ENCODE measurements at places on chromosomes 12 and 14.

DNA sequence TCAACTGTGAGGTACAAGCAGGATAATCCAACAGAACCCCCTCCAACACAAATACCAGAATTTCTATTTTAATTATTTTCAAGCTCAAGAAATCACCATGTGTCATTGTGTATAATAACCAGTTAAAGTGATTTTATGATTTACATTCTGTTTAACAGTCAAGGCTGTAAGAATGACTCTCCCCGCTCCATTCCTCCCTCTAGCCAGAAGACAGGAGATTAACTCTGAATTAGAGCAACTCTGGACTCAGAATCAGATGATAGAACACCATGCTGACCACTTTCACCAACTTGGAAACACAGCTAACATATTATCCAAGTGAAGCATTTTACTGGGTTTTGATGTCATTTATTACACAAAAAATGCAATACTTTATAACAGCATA, 71.9 kb downstream of the ATP2B1 start:
- no peak for DNase-seq

DNA sequence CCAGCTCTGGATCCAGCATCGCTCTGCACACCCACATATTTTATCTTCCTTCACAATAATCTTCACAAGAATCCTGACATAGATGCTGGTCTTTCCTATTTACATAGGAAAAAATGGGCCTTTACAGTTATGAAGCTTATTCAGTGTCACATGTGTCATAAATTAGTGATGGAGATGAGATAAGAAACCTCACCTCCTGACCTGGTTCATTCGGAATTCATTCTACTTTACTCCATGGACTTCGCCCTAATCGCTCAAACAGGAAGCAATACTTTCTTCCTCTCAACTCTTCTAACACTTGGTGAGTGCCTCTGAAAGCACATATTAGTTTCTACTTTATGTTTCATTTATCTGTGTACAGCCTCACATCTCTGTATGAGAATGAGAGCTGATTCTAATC, 12.0 kb upstream of the SINHCAF start:
- DNase-seq, result no peak

- no peak for DNase-seq
Measured at GRCh38 chr14:92945544-92945943, 22.6 kb downstream of the CHGA start.

DNA sequence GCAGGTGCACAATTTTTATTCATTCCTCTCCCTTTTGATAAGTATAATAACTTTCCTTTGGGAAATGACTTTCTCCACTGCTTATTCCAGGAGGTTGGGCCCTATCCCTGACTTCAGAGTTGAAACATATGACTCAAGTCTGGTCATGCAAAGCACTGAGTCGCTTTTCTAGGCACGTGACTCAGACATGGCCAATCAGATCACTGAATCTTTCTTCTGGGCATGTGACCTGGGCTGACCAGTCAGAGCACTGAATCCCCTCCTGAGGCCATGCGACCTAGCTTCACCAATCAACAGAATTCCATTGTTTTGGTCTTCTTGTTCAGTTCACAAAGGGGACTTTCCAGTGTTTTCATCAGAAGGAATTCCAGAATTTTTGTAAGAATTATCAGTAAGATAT, 377.1 kb upstream of the KITLG start:
- no peak for DNase-seq

DNA sequence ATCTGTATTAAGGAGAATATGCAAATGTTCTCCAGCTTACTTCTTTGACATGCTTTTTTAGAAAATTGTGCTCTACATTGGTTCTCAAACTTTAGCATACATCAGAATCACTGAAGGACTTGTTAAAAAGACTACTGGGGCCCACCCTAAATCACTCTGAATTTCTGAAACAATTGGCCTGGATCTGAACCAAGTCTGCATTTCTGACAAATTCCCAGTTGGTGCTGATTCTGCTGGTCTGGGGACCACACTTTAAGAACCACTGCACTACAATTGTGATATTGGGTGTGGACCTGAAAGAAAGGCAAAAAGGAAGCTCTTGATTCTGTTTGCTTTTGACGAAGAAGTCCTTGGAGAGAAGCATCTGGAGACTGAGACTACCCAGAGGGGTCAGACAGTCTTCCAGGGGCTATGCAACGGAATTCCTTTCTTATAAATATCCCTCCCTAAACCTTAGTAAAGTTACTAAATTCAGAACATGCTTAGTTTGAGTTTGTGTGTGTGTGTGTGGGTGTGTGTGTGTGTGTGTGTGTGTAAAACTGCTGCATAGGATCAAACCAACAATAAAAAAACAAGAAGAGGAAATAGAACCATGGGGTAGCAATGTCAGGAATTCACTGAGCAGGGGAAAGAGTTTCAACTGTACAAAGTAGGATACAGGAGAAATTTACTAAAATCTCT, 36.8 kb downstream of the EAPP start:
- DNase-seq, result no peak

DNA sequence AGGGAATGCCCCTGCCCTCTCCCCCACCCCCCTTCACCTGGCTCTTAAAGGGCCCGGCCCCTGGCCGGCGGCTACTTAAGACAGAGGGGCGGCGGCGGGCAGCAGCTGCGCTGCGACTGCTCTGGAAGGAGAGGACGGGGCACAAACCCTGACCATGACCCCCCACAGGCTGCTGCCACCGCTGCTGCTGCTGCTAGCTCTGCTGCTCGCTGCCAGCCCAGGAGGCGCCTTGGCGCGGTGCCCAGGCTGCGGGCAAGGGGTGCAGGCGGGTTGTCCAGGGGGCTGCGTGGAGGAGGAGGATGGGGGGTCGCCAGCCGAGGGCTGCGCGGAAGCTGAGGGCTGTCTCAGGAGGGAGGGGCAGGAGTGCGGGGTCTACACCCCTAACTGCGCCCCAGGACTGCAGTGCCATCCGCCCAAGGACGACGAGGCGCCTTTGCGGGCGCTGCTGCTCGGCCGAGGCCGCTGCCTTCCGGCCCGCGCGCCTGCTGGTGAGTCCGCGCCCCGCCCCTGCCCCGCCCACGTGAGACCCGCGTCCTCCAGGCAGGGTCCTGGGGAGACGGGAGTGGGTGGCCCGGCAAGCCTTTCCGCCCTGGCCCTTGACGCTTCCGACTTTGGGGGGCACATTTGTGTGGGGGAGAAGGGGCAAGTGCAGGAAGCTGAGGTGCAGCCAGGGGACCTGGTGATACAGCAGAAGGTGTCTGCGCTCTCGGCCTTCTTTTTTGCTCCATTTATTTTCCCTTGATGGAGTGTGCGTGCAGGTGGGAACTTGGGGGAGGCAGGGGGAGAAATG, at the start of gene IGFBP6:
IGFBP6 (plus strand) TSS at position 104 of the 790 bp plus-strand sequence; CDS start at position 155, 51 bp downstream.
- DNase-seq, result peak; percentile 3

DNA sequence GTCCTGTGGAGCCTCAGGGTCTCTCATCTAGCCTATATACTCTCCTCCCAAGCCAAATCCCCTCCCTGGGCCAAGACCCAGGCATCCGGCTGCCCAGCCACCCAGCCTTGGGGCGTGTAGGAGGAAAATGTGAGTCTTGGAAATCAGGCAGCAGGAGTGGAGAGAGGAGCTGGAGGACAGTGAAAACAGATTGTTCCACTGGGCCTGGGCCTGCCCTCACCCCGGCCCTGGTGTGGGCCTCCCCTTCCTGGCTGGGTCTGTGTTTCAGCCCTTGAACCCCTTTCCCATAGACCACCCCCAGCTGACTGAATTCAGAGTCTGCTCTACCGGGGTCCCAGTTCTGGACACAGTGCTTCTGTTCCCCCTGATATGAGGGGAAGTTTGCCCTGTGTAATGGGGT, 6.7 kb downstream of the ITGA5 start:
- no peak for DNase-seq

DNA sequence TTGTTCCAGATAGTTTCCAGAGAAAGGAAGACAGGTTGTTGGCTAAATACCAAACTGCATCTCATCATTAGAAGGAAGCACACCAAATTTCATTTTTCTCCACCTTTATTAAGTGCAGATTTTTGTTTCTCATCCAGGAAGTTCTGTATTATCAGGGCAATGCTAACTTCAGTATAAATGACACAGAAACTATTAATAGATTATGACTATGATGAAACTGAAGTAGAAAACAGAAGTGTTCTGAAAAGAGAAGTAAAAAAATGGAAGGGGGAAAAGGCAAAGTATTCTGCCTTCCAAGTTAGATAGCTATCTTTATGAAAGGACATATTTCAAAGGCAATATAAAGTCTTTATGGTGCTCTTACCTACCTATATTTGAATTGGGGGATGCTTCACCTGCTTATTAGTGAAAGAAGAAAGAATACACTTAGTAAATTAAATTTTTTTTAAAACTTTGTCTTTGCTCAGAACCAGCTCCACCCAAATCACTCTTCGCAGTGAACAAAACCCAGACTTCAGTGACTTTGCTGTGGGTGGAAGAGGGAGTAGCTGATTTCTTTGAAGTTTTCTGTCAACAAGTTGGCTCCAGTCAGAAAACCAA, 223.9 kb downstream of the PTPRO start:
- no peak for DNase-seq

DNA sequence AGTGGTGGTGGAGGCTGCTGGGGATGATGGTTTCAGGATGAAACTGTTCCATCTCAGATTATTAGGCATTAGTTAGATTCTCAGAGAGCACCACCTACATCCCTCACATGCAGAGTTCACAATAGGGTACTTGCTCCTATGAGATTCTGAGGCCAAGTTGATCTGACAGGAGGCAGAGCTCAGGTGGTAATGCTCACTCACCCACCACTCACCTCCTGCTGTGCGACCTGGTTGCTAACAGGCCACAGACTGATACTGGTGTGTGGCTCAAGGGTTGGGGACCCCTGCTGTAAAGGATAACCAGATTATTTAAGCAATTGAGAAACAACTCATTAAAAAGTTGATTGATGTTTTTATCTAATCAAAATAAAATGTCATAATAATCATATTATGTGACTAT, 248.5 kb downstream of the RERGL start:
- no peak for DNase-seq

GRCh38 chr12:71556875-71557274, 106.8 kb downstream of the ZFC3H1 start:
- no peak for DNase-seq

- no peak for DNase-seq
Measured at GRCh38 chr12:131826097-131826928, 1.9 kb upstream of the MMP17 start.

DNA sequence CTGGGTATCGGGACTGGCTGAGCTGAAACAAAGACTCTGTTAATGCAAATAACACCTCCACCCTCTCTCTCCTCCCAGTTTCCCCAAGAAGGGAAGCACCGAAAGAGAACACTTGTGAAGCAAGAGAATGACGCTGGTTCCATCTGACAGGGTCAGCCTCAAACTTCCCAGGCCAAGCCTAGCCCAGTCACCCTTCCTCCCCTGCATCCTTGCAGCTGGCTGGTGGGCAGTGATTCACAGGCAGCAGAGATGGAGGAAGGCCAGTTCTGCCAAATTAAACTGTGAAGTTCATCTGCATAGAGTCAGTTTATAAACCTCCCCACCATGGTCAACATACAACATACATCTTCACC, 2.8 kb downstream of the LRRC74A start:
- no peak for DNase-seq

DNA sequence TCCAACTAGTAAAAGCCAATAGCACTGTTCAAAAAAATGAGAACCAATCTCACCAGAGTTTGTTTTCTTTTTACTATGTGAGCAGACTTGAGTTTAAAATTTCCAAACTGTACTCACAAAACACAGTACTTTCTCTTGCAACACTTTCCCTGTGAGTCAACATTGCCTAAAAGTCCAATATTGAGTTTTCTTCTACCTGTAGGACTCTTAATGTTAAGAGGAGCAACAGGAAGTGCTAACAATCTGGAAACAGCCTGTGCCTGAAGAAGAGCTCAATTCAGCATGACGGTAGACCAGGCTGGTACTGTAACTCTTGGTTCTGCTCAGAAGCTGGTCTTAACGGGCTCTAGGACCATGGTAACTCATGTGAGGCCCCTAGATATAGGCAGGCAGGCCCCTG, 144.3 kb downstream of the MED13L start:
- DNase-seq, result no peak

DNA sequence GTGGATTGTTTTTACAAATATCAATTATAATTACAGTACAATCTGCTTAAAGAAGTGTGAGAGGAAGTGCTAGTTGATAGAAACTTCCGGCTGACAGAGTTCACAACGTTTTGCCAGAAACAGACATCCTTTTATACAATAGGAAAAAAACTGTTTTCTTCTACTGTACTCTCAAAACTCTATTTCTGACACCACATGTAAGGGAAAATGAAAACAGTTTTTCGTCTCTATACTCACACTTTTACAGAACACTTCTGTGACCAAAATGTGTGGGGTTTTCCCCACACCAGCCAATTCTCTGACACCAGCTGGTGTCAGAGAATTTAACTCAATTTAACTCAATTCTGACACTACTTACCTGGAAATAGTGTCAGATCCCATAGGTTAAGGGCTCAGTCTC, 24.2 kb upstream of the HIF1A start:
- DNase-seq, result no peak

- peak; percentile 65 for DNase-seq
Measured at GRCh38 chr12:69879007-69879960, 54.3 kb downstream of the MYRFL start.

- DNase-seq, result no peak
Measured at GRCh38 chr12:19778172-19778571, 338.9 kb downstream of the AEBP2 start.

DNA sequence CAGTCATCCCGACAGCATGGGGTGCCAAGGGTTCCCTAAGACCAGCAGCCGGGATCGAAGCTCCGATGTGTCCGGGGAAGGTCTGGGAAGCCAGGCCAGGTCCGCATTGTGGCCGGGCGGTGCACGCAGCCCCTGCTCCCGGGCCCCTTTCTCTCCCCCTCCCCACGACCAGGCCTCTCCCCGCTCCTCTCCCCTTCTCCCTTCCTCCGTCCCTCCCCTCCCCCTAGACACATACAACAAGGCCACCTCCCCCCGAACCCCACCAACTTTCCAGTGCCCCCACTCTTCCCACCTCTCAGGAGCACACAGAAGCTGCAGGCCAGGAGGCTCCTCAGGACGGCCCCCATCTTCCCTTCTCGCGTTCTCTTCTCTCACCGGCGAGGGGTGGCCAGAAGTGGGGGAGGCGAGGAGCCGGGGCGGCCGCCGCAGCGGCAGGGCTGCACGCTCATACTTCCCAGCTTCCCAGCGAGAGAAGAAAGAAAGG, 413 bp downstream of the LRP6 start:
- no peak for DNase-seq

GRCh38 chr14:63727736-63728728, at the start of gene SGPP1:
Gene SGPP1, minus strand, starts transcription at chr14:63728065. Its CDS starts 121 bp downstream, at chr14:63727944.
- peak; percentile 28 for DNase-seq

GRCh38 chr12:47991106-47992061, 12.9 kb downstream of the COL2A1 start:
- no peak for DNase-seq

GRCh38 chr12:120199595-120200306, 1.2 kb downstream of the RPLP0 start:
- no peak for DNase-seq

- no peak for DNase-seq
Measured at GRCh38 chr14:67228325-67228984, 12.8 kb upstream of the PALS1 start.

DNA sequence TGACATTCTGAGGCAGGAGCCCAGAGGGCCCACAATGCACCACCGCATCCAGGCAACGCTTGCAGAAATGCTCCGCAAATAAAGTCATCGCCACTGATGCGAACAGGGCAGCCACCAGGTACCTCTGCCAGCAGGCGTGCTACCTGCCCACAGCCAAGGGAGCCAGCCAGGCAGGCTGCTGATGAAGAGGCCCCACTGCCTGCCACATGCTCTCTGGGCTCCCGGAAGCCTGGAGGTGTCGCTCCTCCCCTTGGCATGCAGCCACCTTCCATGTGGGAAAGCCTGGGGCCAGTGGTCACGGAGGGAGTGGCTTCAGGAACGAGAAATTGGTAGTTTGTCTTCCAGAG, 14.7 kb downstream of the GPR132 start:
- DNase-seq, result no peak

Measured in NCI-H1048 (cell line).